Bronchial smooth muscle cell (primary cell): ENCODE measurements at places on chromosomes 1 and 21. TPM values are rescaled to one million over a fixed set of nuclear protein-coding genes. Genes with fewer than 3 reads are reported as not detected.

The E2F2 gene
- under 0.01 TPM in 1 of 2 replicates, not detected in the other for total RNA-seq

The DENND2D gene
- total RNA-seq: 5.7 and 8.9 TPM in 2 replicates

The PDZK1 gene
- 0.69 and 1.7 TPM in 2 replicates for total RNA-seq

The SVBP gene
- 10.0 and 22.1 TPM in 2 replicates for total RNA-seq

The S100A3 gene
- 4.3 and 9.6 TPM in 2 replicates for total RNA-seq

The LDLRAD1 gene
- not detected in 2 replicates for total RNA-seq

The KRTAP10-2 gene
- total RNA-seq: not detected in 2 replicates

The CR1L gene
- total RNA-seq: not detected in 2 replicates
